ENCODE measurements at places on chromosomes 5 and 9.
A peak's percentile ranks its signal among the peaks of the same experiment; 100 is the strongest.

- DNase-seq, result no peak
These were observed 296.3 kb downstream of the ADAMTS6 start for GRCh38 chr5:65185468-65185867.

DNA sequence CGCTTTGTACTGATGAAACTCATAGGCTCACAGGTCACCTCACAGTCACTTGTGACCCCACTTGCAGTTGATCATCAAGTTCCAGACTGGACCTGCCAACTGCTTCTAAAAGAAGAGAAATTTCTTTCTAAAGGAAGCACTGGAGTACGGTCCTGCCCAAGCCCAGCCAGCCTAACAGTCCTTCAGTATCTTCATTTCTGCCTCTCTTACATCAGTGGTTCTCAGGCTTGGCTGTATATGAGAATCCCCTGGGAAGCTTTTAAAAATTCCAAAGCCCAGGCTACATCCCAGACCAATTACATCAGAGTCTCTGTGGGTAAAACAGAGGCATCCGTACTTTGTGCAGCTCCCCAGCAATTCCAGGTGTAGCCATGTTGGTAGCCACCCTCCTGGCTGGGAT lies 282.1 kb downstream of the NFIB start:
- DNase-seq, result no peak

GRCh38 chr9:134146774-134147493 lies 11.1 kb downstream of the WDR5 start:
- DNase-seq, result no peak

GRCh38 chr5:77337246-77337645 lies 126.8 kb downstream of the PDE8B start:
- no peak for DNase-seq

DNA sequence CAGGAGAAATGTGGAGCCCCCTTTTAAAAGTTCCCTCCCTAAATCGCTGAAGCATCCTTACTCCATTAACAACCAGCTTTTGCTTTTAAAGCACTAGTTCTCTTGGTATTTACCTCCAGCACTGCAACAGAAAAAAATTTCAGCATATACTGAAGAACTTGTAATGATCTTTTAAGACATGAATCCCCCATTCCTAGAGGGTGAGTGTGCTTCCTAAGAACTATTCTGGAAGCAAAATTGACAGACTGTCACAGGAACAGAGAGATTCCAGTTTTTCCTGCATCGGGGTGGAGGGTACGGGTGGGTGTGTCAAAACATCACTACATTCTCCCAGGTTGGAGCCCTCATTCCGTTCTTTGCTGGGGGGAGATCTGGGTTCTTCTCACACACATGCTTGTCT lies 151.9 kb downstream of the EBF1 start:
- no peak for DNase-seq

DNA sequence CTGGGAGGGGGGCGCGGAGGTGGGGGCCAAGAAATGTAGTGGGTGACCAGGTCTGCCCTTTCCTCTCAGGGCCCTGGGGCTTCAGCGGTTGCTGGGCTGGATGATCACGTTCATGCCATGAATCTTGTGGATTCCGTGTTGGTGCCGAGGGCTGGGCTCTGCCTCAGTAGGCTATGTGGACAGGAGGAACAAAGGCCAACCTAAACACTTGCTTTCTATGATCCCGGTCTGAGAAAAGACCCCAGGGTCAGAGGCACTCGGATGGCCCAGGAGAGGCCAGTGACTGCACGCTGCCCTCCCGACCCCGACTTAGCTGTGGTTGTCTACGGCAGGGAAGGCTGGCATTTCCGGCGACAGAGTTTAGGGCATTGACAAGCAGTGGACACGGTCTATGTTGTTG lies 26.6 kb downstream of the PHF2 start:
- DNase-seq, result no peak

- peak; percentile 27 for DNase-seq
These were observed 81.9 kb downstream of the TNC start for GRCh38 chr9:115035841-115036612.

DNA sequence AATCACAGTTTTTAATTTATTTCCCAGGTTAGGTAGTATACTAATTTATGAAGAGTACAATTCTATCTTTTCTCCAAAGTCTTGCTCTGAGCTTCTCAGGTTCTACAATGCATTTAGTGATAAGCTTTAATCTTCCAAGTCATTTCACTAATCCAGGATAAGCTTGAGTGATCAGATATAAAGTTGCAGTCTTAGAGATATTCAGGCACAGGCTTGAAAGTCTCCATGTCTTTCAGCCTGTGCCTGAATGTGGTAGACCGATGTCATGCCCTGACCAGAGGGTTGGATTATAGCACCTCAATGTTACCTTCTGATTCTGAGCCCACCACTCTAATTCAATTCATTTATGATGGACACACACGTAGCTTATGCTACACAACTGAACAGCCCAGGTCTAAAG lies 3.2 kb downstream of the CRHBP start:
- DNase-seq, result no peak

DNA sequence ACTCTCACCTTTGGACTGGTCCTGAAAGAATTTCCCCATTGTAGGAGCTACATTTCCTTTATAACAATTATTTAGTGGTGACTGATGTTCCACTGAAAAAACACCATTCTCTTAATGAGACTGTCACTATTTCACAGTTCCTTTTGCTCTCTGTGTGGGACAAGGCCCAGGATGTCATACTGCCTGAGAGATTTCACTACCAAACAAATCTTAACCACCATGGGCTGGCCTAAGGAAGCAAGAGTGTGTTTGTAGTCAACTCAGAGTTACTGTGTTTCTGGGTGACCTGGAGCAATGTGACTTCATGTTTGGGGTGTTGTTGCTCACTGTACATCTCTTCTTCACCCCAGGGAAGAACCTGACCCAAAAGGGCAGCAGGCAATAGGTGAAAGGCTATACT lies 50.1 kb upstream of the ZNF608 start:
- DNase-seq, result no peak

Measured in stimulated activated CD4-positive, alpha-beta T cell treated with anti-CD3 and anti-CD28 coated beads, TNF-alpha, amount 100 ng/mL, for 24 hours (primary cell).